ENCODE measurements at places on chromosomes 2 and 18.

DNA sequence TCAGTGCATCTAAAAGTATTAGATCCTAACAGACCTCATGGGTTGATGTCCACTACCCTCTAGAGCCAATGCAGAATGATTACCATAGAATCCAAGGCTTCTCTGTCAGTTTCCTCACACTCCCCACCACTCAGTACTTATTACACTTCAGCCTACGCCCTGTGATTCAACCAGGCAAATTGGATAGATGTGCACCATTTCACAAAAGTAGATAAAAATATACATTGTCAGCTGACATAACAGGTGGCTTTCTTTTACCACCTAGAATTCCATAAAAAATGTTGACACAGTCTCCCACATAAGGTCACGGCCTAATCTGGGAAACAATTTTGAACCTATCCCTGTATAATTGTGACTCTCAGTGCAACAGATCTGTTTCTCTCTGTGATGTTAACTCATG lies 144.9 kb downstream of the CERS6 start:
- DNase-seq, result no peak

DNA sequence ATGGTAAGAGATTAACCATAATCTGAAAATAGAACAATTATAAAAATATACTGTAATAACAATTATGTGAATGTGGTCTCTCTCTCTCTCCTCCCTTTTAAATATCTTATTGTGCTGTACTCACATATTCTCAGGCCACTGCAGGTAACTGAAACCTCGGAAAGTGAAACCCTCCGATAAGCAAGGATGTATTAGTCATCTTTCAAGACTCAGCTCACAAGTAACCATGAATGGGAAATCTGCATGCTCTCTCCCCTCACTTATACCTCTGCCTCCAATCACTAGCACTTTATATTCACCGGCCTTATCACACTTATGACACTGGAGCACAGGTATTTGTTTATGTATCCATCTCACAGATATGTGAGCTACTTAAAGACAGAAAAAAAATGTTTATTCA lies 139.7 kb downstream of the LRP2 start:
- no peak for DNase-seq

- no peak for DNase-seq
Measured at GRCh38 chr2:171958475-171958874, 36.2 kb downstream of the HAT1 start.

GRCh38 chr2:224596289-224596688 lies 11.1 kb upstream of the CUL3 start:
- no peak for DNase-seq
